ENCODE measurements at places on chromosomes 13 and 19.

DNA sequence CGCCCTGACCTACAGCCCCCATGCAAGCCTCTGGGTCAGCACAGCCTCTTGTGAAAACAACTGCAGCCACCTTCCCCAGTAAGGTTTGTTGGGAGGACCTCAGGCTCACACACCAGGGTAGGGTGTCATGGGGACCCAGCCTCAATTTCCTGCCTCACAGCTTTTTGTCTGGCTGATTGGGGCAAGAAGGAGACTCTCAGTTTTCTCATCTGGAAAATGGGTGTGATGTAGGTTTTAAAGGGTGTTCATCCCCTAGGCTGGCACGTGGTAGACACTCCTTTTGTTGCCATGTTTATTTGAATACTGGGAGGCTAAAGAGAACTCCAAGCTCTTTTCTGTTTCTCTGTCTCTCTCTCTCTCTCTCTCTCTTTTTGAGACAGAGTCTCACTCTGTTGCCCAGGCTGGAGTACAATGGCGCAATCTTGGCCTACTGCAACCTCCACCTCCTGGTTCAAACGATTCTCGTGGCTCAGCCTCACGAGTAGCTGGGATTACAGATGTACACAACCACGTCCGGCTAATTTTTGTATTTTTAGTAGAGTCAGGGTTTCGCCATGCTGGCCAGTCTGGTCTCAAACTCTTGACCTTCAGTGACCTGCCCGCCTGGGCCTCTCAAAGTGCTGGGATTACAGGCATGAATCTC lies 18.2 kb upstream of the PLAUR start:
- no peak for DNase-seq

- DNase-seq = no peak
Observed at GRCh38 chr13:102680842-102681740, 13.8 kb downstream of the METTL21C start.

GRCh38 chr13:39602614-39603366 lies at the start of gene LHFPL6:
Gene LHFPL6, minus strand, starts transcription at chr13:39603193.
- DNase-seq = peak; percentile 69

GRCh38 chr13:105863300-105863920 lies 672.1 kb downstream of the EFNB2 start:
- DNase-seq = no peak

DNA sequence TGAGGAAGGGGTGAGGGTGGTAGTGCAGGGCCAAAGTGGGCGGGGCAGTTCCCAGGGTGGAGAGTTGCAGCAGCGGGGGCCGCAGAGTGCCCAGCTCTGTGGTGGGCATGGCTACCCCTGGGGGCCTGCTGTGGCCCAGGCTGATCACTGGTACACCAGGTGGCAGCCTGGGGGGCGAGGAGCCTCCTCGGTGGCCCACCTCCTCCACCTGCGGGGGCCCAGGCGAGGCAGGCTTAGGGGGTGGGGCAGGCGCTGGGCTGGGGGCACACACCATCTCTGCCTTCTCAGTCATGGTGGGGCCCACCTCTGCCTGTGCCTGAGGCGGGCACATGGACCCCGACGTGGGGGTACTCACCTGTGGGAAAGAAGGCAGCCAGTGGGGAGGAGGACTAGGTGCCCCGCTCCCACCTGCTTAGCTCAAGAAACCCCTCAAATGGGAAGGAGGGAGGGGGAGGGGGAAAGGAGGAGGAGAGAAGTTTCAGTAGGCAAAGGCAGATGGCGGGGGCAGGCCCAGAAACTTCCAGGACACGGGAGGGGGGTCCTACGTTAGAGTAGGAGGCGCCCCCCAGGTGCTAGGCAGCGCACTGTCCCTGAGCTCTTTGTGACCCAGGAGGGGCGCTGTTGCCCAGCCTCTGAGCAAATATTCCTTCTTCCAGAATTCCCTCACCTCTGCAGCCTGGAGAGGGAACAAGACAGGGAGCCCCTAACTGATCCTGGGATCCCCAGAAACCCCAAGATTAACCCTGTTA lies 1.6 kb downstream of the LYL1 start:
- DNase-seq = no peak

GRCh38 chr13:70386919-70387318 lies 278.7 kb upstream of the KLHL1 start:
- DNase-seq = no peak

DNA sequence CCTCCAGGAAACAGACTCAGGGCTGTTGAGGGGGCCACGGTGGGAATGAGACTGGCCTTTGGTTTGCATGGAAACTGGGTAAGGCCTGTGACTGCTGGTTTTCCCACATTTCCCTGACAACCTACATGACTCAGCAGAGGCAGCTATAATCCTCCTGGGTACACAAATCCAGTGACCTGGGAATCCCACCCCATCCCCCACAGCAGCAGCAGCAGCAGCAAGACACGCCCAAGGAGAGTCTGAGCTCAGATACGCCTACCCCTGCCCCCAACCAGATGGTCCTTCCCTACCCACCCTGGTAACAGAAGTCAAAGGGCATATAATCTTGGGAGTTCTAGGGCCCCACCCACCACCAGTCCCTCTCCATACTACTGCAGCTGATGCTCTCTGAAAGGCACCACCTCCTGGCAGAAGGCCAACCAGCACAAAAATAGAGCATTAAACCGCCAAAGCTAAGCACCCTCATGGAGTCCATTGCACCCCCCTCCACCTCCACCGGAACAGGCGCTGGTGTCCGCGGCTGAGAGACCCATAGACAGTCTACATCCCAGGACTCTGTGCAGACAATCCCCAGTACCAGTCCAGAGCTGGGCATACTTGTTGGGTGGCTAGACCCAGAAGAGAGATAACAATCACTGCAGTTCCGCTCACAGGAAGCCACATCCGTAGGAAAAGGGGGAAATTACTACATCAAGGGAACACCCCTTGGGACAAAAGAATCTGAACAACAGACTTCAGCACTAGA lies 237.2 kb upstream of the SPRY2 start:
- DNase-seq = no peak

- DNase-seq = no peak
Observed at GRCh38 chr19:401866-402511, 7.0 kb downstream of the C2CD4C start.

DNA sequence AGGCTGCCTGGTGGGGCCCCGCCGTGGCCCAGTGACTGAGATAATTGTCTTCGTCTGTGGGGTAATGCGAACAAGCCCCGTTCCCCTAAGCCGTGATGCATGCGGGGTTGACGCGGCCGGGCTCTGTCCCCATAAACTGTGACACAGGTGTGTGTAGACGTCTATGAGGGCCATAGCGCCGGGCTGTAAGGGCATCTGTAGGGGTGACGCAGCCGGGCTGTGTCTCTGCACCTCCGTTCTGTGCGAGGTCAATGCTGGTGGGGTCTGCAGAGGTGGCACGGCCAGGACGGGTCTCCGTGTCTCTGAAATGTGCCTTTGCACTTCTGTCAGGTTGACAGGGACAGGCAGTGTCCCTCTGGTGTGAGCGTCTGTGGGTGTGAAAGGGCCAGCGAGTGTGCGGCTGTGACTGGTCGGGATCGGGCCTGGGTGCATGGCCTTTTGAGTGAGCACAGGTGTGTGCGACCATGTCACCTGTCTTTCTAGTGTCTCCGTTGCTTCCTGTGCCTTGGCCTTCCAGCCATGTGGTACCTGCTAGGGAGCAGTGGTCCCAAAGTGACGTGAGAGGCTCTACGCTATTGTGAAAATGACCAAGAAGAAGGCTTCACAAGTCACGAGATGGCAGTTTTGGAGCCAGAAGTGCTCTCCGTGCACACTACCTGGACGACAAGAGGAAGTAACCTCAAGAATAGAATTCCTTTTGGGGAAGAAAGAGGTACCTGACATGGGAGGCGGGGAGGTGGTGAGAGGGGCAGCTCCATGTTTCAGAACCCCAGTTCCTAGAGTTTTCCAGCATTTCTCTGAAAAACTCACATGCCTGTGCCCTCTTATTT lies 16.4 kb upstream of the ZNF331 start:
- DNase-seq = no peak

- no peak for DNase-seq
Observed at GRCh38 chr13:37576601-37577000, 22.0 kb downstream of the POSTN start.

DNA sequence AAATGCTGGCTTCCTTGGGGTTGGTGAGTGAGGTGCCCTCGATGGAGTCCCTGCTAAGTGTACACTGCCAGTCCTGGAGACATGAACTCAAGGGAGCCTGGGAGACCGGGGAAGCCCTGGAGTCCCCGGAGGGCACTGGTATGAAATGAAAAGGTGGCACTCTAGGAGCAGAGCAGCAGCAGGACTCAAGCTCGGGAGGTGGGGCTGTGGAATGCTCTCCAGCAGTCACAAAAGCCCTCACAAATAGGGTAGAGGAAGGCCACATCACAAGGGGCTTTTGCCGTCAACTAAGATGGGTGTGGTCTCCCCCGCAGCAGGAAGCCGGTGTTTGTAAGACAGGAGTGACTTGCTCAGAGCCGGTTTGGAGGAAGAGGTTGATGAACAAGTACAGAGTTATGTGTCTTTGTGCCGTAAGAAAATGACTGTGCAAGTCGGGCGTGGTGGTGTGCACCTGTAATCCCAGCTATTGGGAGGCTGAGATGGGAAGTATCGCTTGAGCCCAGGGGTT lies 19.3 kb downstream of the CCNE1 start:
- peak; percentile 58 for DNase-seq

DNA sequence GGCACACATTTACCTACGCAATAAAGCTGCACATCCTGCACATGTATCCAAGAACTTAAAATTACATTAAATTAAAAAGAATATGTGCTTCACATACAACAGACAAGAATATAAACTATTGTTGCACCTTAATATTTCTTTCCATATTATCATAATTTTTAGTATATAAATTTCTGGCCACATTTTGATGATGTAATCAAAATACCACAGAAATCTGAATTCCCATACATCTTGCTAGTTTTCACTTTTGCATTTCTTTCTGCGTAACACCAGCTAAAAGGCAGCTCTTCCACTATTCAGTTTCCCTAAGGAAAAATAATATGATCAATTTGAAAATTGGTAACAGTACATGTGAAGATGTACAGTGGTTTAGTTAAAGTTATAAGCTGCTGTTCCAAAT lies 42.6 kb downstream of the FGF14 start:
- DNase-seq = no peak

- no peak for DNase-seq
Observed at GRCh38 chr19:50418176-50419021, at the start of gene SPIB. Gene SPIB, plus strand, starts transcription at chr19:50418938. Its CDS starts 25 bp downstream, at chr19:50418963.

DNA sequence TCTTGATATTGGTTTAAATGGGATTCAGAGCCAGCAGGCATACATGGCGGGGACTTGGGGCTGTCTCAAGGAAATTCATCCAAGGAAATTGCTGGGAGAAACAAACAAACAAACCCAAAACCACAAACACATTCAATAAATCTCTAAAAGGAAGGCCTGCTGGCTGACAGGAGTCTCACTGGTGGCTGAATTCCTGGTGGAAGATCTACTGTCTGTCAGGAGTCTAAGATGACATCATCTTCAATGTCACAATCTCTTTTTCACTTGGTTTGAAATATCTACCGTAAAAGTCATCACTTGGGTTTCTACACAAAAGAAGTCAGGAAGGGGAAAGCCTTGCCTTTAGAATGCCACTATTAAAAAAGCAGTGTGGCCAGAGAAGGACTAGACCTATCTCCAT lies 87.9 kb downstream of the KLF5 start:
- no peak for DNase-seq

DNA sequence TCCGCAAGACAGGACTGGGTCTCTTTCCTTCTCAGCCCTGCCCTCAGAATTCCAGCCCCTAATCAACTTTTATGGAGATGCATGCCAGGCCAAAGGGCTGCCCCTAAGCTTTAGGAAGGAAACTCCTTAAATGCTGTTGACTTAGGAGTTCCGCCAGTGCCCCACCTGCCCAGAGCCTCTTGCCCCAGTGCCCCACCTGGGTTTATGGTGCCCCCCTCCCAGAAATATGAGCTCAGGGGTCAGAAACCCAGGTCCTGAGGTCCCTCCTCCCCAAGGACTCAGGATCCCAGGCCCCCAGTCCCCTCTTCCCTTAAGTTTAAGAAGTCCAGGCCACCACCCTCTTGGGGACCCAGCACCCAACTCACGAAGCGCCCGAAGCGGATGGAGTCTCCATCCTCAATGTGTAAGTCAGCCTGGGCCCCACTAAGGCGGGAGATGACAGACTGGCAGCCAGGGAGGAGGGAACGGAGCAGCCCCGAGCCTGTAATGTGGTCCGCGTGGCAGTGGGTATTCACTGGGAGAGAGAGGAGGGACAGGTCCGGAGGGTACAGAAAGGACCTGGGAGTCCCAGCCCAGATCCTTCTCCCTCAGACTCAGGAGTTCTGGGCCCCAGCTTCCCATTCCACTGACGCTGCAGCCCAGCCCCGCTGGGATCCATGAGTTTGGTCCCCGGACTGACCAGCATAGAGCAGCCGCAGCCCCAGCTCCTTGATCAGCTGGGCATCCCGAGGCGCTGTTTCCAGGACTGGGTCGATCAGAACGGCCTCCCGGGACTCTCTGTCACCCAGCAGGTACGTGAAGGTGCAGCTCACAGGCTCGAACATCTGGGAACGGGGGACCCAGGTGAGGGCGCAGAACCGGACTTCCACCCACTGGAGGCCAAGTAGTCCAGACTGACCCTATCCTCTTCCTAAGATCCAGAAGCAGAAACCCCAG lies 897 bp downstream of the ETHE1 start:
- DNase-seq = no peak

DNA sequence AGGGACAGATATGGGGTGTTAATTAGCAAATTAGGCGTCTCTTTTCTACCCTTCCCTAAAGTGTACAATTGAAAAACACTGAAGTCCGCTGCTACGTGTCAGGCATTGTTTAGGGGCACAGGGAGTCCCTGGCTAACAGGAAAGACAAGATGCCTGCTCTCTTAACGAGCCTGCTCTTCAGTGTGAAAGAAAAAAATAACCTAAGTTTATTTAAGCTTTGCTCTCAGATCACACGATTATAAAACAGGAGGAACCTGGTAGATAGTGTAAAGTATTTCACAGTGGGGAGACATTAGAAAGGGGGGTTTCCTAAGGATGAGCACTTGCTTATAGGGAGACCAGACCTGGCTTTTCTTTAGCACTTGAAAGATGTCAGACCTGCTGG lies 38.7 kb downstream of the IGFL2 start:
- no peak for DNase-seq

GRCh38 chr19:10518444-10519361 lies 1.5 kb upstream of the S1PR5 start:
- no peak for DNase-seq

DNA sequence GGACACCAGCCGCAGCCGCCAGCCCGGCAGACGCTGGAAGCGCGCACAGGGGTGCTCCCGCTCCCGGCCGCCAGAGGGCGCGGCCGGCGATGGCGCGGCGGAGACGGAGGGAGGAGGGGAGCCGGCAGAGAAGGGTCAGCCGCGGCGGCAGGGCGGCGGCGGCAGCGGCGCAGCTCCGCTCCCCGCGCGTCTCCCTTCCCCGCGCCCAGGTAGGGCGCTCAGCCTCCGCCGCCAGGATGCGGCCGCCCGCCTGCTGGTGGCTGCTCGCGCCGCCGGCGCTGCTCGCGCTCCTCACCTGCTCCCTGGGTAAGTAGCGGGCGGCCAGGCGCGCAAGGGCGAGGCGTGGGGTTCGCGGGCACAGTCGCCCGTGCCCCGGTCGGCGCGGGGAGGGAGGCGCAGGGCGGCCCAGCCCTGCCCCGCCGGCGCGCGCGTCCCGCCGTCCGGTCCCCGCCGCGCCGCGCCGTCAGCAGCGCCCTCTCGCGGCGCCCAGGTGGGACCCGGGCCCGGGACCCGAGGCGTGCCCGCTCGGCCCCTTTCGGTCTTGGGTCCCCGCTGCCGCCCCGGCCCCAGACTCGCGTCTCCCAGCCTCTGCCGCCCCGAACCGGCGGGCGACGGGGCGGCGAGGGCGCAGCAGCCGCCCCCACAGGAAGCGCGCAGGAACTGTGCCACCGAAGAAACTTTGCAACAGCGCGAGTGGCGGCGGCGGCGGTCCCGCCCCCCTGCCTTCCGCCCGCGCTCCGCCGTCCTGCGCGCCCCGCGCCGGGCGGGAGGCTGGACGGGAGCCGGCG lies at the start of gene B3GLCT:
B3GLCT (plus strand) TSS at position 127 of the 788 bp plus-strand sequence; CDS start at position 237, 110 bp downstream.
- peak; percentile 86 for DNase-seq
